OCI-M1 (cell line): ENCODE measurements at places on chromosomes 2 and 18.
A peak's percentile ranks its signal among the peaks of the same experiment; 100 is the strongest.

GRCh38 chr2:10329880-10330699 lies 27.4 kb downstream of the HPCAL1 start:
- no peak for DNase-seq

DNA sequence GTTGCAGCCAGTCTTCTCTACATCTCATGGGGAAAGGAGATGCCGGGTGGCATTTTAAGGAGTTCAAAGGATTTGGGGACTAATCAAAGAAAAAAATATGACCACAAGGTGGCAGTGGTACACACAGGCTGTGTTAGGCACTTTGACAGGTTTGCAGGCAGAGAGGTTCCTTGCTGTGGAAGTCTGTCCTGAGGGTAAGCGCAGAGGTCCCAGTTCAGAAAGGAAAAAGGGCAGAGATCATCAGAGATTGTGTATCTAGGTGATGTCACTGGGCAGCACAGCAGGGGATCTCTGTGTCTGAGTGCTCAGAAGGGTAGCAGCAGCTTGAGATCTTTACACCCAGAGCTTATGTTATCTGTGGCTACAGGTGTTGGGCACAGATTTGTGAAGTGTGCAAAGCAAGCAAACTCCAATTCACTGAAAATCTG lies 231.4 kb downstream of the LRRTM1 start:
- DNase-seq = peak; percentile 80

DNA sequence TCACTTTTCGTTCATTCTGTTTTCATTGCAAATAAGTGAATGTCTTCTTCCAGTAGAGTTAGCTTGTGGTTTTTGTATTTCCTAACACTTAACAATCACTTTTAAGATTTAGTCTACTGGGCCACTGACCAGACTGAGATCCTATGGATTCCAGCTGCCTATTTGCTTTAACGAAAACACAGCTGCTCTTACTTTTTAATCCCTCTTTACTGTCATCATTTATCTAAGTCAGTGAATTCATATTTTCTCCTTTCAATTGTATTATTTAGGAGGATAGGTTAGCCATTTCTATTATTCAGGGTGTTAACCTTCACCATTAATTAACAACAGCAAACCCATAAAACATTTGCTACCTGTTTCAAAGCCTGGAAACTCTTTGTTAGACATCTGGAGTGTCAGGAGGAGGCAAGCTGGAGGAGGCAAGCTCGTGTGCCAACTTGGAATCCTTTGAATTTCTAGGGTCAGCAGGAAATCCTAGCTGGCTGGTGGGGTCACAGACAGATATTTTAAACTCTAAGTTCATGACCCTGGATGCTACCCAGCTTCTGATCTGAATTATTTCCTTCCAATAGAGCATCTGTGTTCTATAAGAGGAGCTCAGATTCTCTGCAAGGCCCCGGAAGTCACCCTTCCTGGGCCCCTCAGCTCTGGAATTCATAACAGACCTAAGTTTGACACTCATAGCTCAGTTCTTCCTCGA lies 385.3 kb downstream of the RBM43 start:
- DNase-seq = no peak

- DNase-seq = peak; percentile 6
Measured at GRCh38 chr2:74242354-74243071, 44.1 kb downstream of the MTHFD2 start.

GRCh38 chr2:154912215-154912614 lies 213.7 kb downstream of the KCNJ3 start:
- no peak for DNase-seq

GRCh38 chr2:171390941-171391516 lies 42.8 kb downstream of the METTL8 start:
- peak; percentile 72 for DNase-seq

DNA sequence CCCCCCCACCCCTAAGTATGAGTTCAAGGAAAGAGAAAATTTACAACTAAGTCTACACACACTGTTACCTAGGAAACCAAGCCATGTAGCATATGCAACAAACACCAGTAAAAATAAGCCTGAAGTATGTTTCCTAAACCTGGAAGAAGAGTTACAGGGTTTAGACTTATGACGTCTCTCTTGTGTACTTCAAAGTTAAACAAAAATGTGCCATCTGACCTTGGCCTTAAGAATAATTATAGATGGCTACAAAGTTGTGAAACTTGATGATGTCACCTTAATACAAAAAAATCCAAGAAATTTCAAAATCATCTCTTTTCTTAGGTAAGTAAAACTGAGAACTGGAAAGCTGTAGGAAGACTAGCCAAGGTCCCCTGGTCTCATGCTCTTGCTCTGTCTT lies 297.6 kb upstream of the NRXN1 start:
- DNase-seq = no peak

- peak; percentile 59 for DNase-seq
Measured at GRCh38 chr18:56574861-56575260, 63.5 kb downstream of the TXNL1 start.

DNA sequence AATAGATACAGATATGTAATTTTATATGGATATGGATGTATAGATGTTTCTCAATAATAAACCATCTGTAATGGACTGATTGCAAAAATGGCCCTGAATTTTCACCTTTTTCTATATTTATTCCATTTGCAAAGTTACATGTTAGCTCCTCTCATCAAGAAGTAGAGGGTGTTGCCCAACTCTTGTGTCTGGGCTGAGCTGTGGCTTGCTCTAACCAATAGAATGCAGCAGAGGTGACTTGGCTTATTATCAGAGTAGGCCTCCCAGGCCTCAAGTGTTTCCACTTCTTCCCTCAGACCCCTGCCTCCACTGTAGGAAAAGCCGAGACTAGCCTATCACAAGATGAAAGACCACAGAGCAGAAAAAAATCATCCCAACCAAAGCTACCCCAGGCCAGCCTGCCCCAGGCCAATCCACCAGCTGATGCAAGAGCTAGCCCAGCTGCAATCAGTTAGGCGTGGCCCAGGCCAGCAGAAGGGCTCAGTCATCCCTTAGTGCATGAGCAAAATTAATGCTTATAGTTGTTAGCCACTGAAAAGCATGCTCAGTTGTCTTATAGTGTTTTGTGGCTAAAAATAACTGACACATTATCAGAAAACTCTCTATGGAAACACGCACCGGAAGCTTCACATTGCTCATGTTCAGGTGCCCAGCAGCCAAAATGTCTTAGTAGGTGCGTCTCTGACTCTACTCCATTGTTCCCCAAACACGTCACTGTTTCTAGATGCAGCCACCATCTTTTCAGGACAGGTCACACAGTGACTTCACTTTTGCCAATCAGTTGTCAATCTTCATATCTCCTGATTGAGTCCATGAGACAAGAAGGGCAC lies 464.0 kb downstream of the FBXO15 start:
- DNase-seq = peak; percentile 98

DNA sequence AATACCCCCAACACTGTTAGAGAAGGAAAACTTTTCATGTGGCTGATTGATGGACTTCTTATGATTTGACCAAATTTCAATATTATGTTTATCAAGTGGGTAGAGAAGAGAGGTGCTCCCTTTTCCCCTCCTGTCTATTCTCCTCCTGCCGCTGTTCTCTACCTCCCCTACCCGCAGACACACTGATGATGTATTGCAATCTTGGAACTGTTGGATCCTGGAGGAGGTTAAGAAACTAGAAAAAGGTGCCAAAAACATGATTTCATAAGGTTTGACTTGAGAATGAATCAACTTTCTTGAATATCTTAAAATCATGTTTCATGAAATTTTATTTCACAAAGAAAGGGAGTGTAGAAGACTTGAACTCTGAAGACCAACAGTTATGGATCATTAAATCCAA lies 125.8 kb downstream of the MEIS1 start:
- no peak for DNase-seq

- no peak for DNase-seq
Measured at GRCh38 chr2:197215748-197216360, 94.7 kb downstream of the ANKRD44 start.

- peak; percentile 42 for DNase-seq
Measured at GRCh38 chr2:230774348-230774951, 61.8 kb downstream of the CAB39 start.
